Uterus (tissue), 4 donors: ENCODE measurements at places on chromosomes 4 and X. TPM values are rescaled to one million over a fixed set of nuclear protein-coding genes. Genes with fewer than 3 reads are reported as not detected.
A peak's percentile ranks its signal among the peaks of the same experiment; 100 is the strongest.

DNA sequence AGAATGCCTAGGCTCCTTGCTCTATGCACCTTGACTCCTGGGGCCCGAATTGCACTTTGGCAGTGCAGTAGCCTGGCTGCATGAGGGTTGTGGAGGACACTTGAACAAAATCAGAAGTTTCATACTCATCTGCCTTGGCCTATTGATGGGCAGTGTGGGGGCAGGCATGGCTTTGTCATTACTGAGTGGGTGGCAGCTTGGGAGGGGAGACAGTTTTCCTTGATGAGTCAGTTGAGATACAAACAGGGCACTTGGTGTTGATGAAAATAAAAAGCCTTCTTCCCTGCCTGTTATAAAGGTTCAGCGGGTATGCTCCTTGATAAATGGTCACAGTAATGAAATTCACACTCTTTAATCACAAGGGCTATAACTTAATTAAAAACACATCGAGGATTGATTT is 126.8 kb upstream of the MAMLD1 start:
- DNase-seq = no peak

Gene CTAG2
- total RNA-seq = not detected

DNA sequence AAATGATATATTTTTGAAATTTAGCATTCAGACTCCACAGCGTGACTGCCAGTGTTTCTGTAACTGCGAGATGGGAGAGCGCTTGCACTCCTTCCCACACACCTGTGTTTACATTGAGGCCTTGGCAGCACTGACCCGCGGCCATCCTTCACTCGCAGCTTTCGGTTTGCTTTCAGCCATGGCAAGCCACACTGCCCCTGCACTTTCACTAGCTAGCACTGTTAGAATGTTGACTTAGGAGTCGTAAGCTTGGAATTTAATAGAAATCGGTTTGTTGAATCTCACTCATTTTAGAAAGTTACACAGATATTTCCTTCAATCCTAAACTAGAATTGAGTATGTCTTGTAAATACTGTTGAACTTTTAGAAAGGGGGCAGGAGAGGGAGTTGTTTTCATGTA is 136.2 kb downstream of the CFAP299 start:
- DNase-seq = no peak

GRCh38 chr4:37780444-37781130 is 45.9 kb upstream of the PGM2 start:
- DNase-seq = no peak

Gene FAM9B
- total RNA-seq = 2.8 TPM

DNA sequence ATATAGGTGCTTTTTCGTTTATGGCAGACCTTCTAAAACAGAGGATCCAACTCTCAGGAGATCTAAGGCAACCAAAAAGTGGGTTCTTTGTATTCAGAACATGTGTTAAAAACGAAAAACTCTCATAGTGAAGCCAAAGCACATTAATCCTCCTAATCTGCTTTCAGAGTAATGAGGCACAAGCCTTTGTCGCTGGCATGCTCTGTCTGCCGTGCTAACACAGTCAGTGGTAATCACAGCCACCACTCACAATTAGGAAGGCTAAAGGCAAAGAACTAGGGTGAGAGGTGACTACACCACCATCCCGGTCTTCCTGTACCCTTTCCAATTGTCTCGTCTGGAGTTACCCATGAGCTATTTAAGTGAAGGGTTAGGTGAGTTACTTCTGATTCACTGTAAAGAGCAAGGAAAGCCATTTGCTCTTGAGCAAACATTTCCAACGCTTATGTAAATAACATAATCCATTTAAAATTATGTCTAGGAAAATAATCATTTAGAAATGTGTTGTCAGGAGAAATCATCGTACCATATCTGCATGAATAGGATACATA is 40.7 kb downstream of the NPY2R start:
- DNase-seq = no peak

DNA sequence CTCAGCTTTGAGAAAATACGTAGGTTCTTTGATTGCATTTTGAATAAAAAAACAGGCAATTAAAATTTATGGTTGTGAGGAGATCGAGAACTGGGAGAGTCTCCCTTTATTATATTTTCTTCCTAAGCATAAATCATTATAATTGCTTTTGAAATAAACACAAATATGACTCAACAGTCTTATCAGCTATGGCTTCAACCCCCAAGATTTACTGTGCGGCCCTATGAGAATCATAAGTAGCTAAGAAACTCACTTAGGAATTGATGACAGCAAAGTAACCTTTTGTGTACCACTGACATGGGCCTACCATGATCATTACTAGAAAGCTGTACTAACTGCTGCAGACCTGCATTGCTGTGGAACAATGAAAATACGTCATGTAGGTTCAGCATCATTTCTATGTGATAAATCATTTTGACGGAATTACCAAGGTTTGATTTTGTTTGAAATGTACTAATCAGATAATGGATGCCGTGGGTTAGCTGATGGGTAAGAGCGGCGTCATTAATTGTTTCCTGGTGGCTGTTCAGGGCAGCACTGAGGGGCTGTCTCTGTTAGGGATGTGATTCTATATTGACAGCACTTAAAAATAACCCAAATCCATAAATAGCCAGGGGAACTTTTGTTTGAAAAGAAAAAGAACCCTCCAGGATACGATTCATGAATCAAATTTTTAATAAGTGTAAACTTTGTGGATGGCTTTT is 51.5 kb upstream of the GPRIN3 start:
- no peak for DNase-seq

GRCh38 chrX:21865436-21865835 is 9.6 kb downstream of the YY2 start:
- no peak for DNase-seq

- no peak for DNase-seq
Observed at GRCh38 chrX:349196-349595, 30.6 kb upstream of the GTPBP6 start.

Gene CFAP299
- total RNA-seq = not detected

GRCh38 chr4:57329279-57329678 is 219.1 kb upstream of the IGFBP7 start:
- no peak for DNase-seq

DNA sequence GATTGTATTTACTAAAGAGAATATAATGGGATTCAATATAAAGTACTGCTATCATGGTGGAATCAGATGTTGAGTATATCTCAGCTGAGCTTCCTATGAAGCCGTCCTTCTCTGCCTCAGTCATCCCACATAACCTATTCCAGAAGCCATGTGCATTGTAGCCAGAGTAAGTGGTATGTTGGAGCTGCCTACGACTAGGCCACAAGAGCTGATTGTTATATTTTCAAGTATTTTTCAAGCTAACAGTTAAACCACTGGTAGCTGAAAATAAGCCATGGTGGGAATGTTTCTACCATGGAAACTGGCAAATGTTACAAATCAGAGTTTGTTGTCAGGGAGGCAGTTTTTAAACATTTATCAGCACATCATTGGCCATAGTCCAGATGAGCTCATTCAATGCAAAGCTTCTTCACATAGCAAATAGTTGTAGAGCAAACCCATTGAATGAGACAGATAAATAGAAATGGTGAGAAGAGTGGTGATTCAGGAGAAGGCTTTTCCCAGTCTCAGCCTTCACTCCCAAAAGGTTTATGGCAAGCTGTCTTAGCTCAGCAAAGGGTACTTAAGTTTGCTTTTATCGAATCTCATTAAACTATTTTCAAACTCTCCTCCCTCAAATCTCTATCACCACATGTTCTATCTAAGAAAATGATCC is 436.4 kb downstream of the PCDH19 start:
- no peak for DNase-seq

Gene CXorf66
- total RNA-seq = not detected

GRCh38 chr4:17468619-17469221 is 43.2 kb downstream of the QDPR start:
- peak; percentile 47 for DNase-seq

DNA sequence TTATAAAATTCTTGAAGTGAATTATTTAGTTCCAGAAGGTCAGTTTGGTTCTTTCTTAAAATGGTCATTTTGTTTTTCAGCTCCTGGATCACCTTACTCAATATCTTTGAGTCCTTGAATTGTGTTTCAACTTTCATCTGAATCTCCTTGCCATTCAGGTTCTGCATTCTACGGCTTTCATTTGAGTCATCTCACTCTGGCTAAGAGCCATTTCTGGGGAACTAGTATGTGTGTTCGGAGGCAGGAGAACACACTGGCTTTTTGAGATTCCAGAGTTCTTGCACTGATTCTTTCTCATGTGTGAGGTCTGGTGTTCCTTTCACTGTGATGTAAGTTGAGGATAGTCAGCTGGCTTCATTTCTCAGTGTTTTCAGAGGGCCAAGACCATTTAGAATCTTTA is 708.4 kb upstream of the FRG1 start:
- DNase-seq = no peak

GRCh38 chrX:110755611-110756010 is 40.0 kb downstream of the CHRDL1 start:
- no peak for DNase-seq

- no peak for DNase-seq
Observed at GRCh38 chr4:3452376-3452775, 10.6 kb downstream of the HGFAC start.
